ENCODE measurements at places on chromosomes 1 and 21. TPM values are rescaled to one million over a fixed set of nuclear protein-coding genes. Genes with fewer than 3 reads are reported as not detected.

DNA sequence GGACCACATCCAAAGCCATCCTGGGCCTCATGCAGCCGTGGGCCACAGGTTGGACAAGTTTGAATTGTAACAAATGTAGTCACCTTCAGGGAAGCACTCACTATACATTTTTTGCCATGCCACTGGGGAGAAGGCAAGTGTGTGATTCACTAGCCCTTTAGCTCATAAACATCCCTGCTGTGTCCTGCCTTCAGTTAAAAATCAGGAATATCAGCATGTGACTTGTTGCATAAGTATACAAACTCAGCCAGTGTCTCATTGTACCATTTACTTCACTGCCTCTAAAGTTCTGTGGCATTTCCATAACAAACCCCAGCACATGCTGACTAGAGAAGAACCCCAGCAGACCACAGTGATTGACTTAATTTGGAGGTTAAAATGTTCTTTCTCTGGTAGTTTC, 142.0 kb upstream of the C1orf105 start:
- DNase-seq, result no peak

DNA sequence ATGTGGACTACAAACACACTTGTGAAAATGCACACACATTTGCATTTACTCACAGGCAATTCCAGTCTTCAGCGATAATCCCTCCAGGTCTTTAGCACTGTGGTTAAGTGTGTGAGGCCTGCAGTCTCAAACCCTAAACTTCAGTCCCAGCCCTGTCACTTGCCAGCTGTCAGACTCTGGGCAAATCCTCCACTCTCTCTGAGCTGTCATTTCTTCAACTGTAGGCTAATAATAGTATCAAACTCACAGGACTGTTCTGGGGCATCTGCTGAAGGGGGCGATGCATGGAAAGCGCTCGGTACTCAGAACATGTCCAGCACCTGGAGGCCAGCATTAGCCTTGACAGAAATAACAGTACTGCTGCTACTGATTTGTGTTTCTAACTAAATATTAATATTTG, 48.2 kb downstream of the NEK2 start:
- DNase-seq, result no peak

ZSWIM5 gene
- 3.5 TPM for total RNA-seq

C1orf116 gene
- total RNA-seq, result 1.3 TPM

DNA sequence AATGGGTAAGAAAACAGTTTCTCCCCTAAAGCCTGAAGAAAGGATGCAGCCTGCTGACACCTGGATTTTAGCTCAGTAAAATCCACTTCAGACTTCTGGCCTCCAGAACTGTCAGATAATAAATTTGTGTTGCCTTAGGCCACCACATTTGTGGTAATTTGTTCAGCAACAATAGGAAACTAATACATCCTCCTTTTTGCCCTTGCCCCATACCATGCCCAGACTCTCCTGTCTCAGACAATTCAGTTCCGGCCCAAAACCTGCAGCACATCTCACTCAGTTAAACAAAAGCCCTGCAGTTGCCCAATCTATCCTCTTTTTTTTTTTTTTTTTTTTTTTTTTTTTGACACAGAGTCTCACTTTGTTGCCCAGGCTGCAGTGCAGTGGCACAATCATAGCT, 25.8 kb downstream of the SMIM12 start:
- DNase-seq, result no peak

DNA sequence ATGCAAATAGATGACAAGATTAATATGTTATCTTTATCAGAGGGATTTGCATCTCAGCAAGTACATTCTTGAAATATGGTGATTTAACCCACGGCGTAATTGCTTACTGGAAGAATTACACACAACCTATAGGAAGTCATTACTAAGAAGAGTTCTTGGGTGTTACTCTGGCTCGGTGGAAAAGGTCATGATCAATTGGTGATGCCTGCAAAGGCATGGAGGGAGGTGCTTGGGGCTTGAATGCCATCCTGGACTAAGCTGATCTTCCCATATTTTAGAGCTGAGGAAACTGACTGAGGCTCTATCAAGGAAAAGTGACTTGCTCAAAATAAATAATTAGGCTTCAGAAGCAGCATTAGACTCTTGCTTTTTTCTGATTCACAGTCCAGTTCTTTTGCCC, 137.5 kb upstream of the JUN start:
- DNase-seq, result no peak

DNA sequence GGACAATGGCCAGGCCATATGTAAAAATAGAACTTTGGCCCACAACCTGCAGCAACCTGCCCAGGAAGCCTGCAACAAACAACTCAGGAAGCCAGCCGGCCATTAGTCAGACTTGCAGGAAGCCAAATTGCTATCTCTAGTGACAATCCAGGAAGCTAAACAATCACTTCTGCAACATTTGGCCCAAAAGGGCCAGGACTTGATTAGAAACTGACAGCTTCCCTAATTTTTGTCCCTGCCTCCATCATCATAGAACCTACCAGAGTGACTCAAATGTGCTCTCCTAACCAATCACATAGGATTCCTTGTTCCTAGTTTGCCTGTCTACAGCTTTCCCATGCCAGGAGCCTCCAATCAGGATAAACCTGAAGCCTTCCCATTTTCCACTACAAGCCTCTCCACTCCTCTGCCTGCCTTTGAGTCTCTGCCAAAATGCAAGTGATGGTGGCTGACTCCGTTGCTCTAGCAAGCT, 639.3 kb downstream of the PTPRU start:
- DNase-seq, result no peak

GRCh38 chr21:24223624-24224023, 1383.7 kb downstream of the MRPL39 start:
- DNase-seq, result no peak

SMYD3 gene
- 8.8 TPM for total RNA-seq

GRCh38 chr1:77430966-77431690, 149.3 kb downstream of the AK5 start:
- no peak for DNase-seq

DNAI4 gene
- 5.9 TPM for total RNA-seq

LCE1A gene
- total RNA-seq, result not detected

FCRL2 gene
- total RNA-seq, result not detected

- DNase-seq, result no peak
These were observed 22.9 kb downstream of the NIPAL3 start for GRCh38 chr1:24438423-24438901.

- no peak for DNase-seq
These were observed 42.1 kb downstream of the KIF1B start for GRCh38 chr1:10252508-10252907.

CD1D gene
- total RNA-seq, result 1.9 TPM

PROK1 gene
- total RNA-seq, result 0.27 TPM

NID1 gene
- 82.4 TPM for total RNA-seq

DNA sequence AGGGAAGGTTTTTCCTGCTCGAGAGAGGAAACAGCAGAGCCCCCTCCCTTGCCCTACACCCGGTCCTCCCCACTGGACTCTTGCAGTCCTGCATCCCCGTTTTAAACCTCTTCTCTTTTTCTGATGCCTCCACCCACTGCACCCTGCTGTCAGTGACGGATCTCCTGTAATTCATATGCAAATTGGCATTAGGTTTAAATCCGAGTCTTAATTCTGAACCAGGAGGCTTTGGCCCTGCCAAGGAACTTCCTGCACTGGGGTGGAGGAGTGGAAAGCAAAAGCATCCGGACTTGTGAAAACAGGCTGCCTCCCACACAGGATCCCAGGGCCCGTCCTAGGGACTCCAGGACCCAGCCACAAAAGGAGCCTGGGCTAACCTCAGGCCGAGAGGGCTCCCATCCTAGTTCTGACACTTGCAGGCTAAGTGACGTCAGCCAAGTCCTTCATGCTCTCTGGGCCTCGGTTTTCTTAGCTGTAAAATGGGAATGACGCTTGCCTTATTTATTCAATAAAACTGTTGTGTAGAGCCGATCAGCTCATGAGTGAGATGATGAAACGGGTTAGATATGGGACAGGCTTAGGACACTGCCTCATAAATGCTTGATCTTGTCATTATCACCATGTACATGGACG, 613.3 kb downstream of the AJAP1 start:
- DNase-seq, result no peak

KPRP gene
- not detected for total RNA-seq
